NCI-H524 treated with DMSO at 0.1 percent for 48 hours (cell line): ENCODE measurements at places on chromosomes 7 and 10.

DNA sequence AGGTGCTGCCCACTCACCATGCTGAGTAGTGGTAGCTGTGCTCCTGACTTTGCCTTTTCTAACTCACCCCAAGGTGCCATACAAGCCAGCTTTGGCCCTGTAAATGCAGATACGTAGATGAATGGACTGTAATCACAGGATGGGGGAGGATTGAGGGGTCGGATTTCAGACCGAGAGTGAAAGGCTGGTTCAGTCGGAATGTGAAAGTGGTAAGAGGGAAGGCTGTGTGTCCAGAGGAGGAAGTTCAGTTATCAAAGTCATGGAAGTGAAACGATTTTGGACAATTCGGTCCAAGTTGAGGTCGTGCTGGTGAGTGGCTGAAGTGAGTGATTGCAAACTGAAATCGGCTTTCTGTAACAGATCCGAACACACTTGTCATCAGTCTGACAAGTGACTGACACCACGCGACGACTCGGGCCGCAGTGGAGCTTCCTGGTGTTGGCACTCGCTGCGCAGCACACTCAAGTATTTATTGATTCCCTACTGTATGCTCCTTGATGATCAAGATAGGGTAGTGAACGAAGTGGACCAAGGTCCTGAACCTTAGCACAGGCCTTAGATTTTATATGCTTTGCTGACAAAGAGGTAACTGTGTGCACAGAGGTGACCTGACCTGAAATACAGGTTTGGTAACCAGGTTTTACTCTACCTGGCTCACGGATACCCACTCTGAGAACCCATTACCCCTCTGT lies 10.5 kb downstream of the ZNF282 start:
- no peak for DNase-seq

DNA sequence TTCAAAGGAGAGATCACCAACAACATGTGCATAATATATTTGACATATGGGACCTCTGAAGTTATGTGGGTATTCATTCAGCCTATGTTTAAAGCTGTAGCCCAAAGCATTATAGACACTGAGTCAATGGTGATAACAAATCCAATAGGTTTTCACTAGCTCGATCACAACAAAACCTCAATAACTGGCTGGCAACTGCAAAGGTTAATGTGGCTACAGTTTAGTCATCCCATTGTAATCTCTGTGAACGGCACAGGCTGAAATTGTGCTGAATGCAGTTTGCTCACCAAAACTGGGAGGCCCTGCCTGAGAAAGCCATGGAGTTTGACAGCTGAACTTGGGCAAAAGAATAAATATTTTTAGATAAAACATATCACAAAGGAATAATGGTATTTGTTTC lies 152.4 kb upstream of the ADO start:
- no peak for DNase-seq

- no peak for DNase-seq
These were observed 323.3 kb downstream of the PHTF2 start for GRCh38 chr7:78121888-78122287.

GRCh38 chr7:142131439-142132185 lies 20.1 kb downstream of the MGAM2 start:
- no peak for DNase-seq

GRCh38 chr7:7742223-7742622 lies 23.8 kb upstream of the RPA3 start:
- no peak for DNase-seq

- DNase-seq, result no peak
These were observed 29.4 kb upstream of the MBL2 start for GRCh38 chr10:52801947-52802346.
